ENCODE measurements at places on chromosomes 1 and 21. TPM values are rescaled to one million over a fixed set of nuclear protein-coding genes. Genes with fewer than 3 reads are reported as not detected.

DNA sequence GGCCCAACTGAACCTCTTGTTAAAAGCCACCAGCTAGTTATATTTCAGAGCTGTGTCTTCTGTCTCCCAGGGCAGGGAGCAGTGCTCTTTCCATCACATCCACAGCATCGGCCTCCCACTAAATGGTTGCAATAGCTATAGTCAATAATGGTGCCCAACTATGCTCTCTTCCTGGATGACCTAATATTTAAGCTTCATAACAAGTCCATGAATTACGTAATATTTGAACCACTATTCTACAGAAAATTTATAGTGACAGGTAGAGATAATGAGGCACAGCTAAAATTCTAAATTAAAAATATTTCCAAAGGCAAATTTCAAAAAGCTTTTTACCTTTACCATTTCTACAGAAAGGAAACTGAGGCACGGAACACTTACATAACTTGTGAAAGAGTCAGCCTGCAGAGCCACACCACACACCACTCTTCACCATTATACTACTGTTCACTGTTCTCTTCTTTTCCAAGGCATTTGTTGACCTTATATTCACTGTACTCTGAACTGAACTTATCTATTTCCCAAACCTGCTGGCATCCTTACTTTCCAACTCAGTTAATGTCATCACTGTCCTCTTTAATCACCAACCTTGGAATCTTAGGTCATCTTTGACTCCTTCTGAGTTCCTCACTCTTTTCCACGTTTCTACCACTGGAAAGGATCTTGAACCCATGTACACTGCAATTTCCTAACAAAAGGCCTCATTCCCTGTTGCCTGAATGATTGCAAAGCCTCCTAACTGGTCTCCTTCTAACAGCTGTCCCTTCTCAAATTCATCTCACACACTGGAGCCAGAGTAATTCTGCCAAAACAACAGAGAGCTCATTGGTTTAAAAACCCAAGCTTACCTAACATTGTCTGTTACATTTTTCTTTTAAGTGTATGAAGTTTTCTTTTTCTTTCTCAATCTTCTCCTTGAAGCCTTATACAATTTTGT, 85.5 kb downstream of the DDAH1 start:
- no peaks in the 10 kb centered on the region for H3K27me3 ChIP-seq
- DNase-seq, result no peak
- no peaks in the 10 kb centered on the region for H3K36me3 ChIP-seq
- H3K4me3 ChIP-seq, result no peak overlapping the region
- H3K27ac ChIP-seq, result no peak overlapping the region

- no peak overlapping the region for H3K27ac ChIP-seq
- H3K27me3 ChIP-seq, result no peaks in the 10 kb centered on the region
- H3K36me3 ChIP-seq, result no peaks in the 10 kb centered on the region
- DNase-seq, result no peak
These were observed 458.3 kb upstream of the BRINP3 start for GRCh38 chr1:190935925-190936324.

DNA sequence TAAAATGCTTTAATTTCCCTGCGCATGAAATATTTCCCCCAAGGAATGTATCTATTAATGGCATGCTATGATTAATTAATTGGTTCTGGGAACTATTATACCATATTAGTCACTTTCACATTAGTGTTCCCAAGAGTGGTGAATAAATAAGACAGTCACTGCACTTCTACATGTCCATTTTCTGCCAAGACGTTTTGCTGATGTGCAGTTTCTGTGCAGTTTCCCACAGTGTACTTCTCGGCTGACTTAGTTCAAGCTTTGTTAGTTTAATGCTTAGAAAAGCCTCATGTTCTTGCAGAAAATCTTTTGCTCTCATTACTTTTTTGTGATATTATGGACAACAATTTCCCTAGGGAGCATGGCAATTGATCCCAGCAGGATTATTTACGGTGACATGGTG, 1014.5 kb downstream of the BRINP3 start:
- DNase-seq, result no peak
- H3K36me3 ChIP-seq, result no peaks in the 10 kb centered on the region
- no peak overlapping the region for H3K4me3 ChIP-seq
- no peak overlapping the region for H3K27ac ChIP-seq
- H3K27me3 ChIP-seq, result no peaks in the 10 kb centered on the region
- H3K4me1 ChIP-seq, result no peaks in the 10 kb centered on the region

GRCh38 chr1:235093696-235094592, 34.7 kb downstream of the TOMM20 start:
- peak overlapping the region; percentile 19 for H3K4me3 ChIP-seq
- no peak overlapping the region for H3K27ac ChIP-seq
- H3K36me3 ChIP-seq, result no peaks in the 10 kb centered on the region
- H3K27me3 ChIP-seq, result no peaks in the 10 kb centered on the region

- no peaks in the 10 kb centered on the region for H3K36me3 ChIP-seq
- H3K4me1 ChIP-seq, result peaks cover 20% of the 10 kb centered on the region
- peak; percentile 27 for DNase-seq
- H3K27me3 ChIP-seq, result no peaks in the 10 kb centered on the region
These were observed 16.4 kb upstream of the TARBP1 start for GRCh38 chr1:234495231-234495990.

- H3K4me3 ChIP-seq, result no peak overlapping the region
- no peak overlapping the region for H3K27ac ChIP-seq
- H3K36me3 ChIP-seq, result no peaks in the 10 kb centered on the region
- H3K27me3 ChIP-seq, result no peaks in the 10 kb centered on the region
- DNase-seq, result no peak
These were observed 19.1 kb downstream of the OLFML3 start for GRCh38 chr1:113998361-113998760.

GRCh38 chr1:155003227-155003765, 694 bp downstream of the ZBTB7B start:
- no peaks in the 10 kb centered on the region for H3K36me3 ChIP-seq
- H3K4me1 ChIP-seq, result peaks cover 24% of the 10 kb centered on the region
- peak; percentile 62 for DNase-seq
- H3K4me3 ChIP-seq, result peak overlapping the region; percentile 72
- no peaks in the 10 kb centered on the region for H3K27me3 ChIP-seq

- no peak overlapping the region for H3K4me3 ChIP-seq
- no peaks in the 10 kb centered on the region for H3K4me1 ChIP-seq
- no peaks in the 10 kb centered on the region for H3K36me3 ChIP-seq
- DNase-seq, result no peak
These were observed 10.9 kb upstream of the CD101 start for GRCh38 chr1:116990612-116991151.

DNA sequence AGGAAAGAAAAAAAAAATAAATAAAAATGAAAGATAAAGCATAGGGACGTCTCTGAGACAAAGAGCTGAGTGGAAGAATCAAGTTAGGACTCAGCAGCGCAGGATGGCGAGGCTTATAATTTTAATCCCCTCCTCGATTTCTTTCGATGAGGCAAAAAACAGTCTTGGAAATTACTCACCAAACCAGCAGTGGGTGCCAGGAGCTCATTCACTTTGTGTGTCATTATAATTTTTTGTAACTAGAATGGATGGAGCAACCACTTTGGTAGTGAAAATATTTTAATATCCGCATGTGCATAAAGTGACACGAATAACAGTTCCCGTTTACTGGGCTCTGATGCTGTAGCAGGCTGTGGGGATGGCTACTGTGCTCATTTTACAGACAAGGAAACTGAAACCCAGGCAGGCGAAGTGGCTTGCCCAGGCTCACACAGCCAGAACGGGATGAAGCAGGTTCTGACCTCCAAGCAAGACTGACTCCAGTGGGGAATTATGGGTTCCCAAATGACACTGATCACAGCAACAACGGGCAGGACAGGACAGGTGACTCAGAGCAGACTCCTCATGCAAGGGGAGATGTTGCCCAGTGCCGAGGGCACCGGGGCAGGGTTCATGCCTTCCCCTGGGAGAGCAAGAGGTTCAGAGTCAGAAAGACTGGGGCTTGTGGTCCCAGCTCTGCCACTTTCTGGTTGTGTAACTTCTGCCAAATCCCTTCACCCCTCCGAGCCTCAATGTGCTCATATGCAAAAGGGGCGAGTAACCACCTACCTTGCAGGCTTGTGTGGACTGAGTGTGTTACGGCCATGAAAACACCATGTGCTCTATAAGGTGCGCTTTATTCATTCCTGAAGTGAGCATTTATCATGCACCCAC, 63.6 kb downstream of the RUNX3 start:
- H3K4me3 ChIP-seq, result no peak overlapping the region
- peaks cover 19% of the 10 kb centered on the region for H3K4me1 ChIP-seq
- DNase-seq, result no peak
- H3K27me3 ChIP-seq, result no peaks in the 10 kb centered on the region

DNA sequence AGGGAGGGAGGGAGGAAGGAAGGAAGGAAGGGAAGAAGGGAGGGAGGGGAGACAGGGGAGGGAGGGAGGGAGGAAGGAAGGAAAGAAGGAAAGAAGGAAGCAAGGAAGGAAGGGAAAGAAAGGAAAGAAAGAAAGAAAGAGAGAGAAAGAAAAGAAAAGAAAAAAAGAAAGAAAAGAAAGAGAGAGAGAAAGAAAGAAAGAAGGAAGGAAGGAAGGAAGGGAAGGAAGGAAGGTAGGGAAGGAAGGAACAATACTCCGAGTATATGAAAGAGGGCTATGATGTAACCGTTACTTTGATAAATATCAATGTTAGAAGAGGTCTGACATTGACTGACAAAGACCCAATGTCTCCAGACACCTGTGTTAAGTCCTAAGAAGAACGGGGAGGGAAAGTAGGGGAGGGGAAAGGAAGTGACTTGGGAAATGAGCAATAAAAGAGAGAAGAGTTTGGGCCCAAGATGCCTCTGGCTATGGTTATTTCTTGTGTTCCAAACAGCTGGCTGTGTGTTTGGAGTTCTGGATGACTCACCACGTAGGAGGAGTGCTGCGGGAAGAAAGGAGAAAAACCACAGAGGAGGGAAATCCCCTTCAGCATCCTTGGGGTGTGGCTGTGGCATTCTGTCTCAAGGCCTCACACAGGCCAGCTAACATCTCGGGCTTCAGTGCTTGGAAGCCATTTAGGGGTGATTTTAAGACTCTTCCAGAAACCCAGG, 37.0 kb upstream of the RXRG start:
- H3K27ac ChIP-seq, result no peak overlapping the region
- H3K27me3 ChIP-seq, result no peaks in the 10 kb centered on the region
- no peak for DNase-seq
- no peaks in the 10 kb centered on the region for H3K36me3 ChIP-seq

GRCh38 chr1:27724961-27725373, 794 bp upstream of the FAM76A start:
- no peaks in the 10 kb centered on the region for H3K27me3 ChIP-seq
- no peaks in the 10 kb centered on the region for H3K36me3 ChIP-seq
- H3K27ac ChIP-seq, result peak overlapping the region; percentile 15
- DNase-seq, result peak; percentile 41
- peaks cover 15% of the 10 kb centered on the region for H3K4me1 ChIP-seq

DNA sequence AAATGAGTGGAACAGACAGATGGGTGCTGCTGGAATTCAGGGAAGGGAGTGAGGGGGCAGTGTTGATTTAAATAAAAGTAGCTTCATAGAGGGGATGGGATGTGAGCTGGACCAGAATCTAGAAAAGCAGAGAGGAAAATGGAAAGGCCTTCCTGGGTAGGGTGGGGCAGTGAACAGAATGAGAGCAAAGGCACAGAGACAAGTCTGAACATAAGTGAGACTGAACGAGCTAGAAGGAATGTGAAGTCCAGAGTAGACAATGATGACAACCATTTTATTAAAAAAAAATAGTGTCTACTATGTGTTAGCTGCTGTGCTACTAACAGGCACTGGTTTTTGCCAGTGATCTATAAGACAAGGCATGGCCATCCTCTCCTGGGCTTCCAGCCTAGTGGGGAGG, 36.0 kb downstream of the ELK4 start:
- peaks cover 3% of the 10 kb centered on the region for H3K27me3 ChIP-seq
- no peak overlapping the region for H3K27ac ChIP-seq
- no peaks in the 10 kb centered on the region for H3K36me3 ChIP-seq
- no peak overlapping the region for H3K4me3 ChIP-seq
- H3K4me1 ChIP-seq, result no peaks in the 10 kb centered on the region

- H3K36me3 ChIP-seq, result no peaks in the 10 kb centered on the region
- peaks cover 3% of the 10 kb centered on the region for H3K4me1 ChIP-seq
- no peak overlapping the region for H3K27ac ChIP-seq
These were observed 5.2 kb upstream of the OTUD7B start for GRCh38 chr1:150015651-150016131.

- peaks cover 3% of the 10 kb centered on the region for H3K4me1 ChIP-seq
- no peaks in the 10 kb centered on the region for H3K27me3 ChIP-seq
- H3K27ac ChIP-seq, result no peak overlapping the region
- no peak overlapping the region for H3K4me3 ChIP-seq
These were observed 79.7 kb downstream of the TBX19 start for GRCh38 chr1:168360151-168361021.

DNA sequence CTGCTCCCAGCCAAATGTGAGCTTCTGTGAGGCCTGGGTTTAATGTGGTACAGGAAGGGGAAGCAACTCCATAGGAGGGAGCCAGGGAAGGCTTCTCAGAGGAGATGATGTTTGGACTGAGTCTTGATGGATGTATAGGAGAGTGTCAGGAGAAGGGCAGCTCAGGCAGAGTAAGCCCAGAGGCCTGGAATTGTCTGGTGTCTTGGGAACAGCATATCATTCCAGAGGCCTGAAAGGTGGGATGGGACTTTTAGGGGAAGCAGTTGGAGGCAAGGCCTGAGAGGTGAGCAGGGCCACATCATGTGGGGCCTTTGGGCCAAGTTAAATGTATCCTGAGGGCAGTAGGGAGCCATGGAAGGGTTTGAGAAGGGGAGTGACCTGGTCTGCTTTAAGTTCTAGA, 148.6 kb upstream of the WNT4 start:
- H3K4me1 ChIP-seq, result no peaks in the 10 kb centered on the region
- H3K4me3 ChIP-seq, result no peak overlapping the region

DARS2 gene
- total RNA-seq, result 56.0 TPM

ASPM gene
- total RNA-seq, result 95.5 TPM

ANKRD35 gene
- 1.1 TPM for total RNA-seq

LRRC53 gene
- total RNA-seq, result not detected

NFYC gene
- 38.0 TPM for total RNA-seq

GREM2 gene
- total RNA-seq, result not detected

GLIS1 gene
- not detected for total RNA-seq

OR2T2 gene
- not detected for total RNA-seq

SUMO3 gene
- total RNA-seq, result 135 TPM

PLD5 gene
- total RNA-seq, result 1.8 TPM

CLDN8 gene
- total RNA-seq, result not detected

ACTN2 gene
- total RNA-seq, result 0.52 TPM

ZMPSTE24 gene
- 38.0 TPM for total RNA-seq

HPDL gene
- total RNA-seq, result 2.4 TPM
